ENCODE measurements at places on chromosomes 1 and 21.
A peak's percentile ranks its signal among the peaks of the same experiment; 100 is the strongest.

DNA sequence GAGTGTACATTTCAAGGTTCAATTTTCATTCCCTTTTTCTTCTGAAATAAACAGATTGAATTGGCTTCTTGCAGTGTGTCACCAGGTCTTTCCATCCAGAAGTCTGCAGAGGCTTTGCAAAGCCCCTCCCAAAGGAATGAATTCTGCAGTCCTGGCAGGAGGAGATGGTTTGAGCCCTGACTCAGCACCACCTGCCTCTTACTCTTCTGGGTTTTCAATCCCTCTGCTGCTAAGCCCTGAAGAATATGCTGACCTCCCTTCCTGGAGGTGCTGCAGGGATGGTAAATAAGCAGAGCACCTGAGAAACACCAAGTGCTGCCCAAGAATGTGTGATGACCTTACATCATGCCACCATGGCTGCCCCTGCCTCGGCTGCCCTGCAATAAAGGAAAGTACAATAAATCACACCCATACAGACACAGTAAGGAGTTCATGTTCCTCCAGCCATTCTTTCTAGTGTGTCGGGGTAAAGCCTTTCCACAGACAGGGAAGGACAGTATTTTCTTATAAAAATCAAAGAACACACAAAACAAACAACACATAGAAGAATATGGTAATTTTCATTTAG, 209.2 kb downstream of the ZNF326 start:
- DNase-seq = no peak
- no peaks in the 10 kb centered on the region for H3K4me1 ChIP-seq
- no peak overlapping the region for H3K27ac ChIP-seq

- no peaks in the 10 kb centered on the region for H3K4me1 ChIP-seq
- DNase-seq = no peak
- H3K27ac ChIP-seq = no peak overlapping the region
- peaks cover 4% of the 10 kb centered on the region for H3K36me3 ChIP-seq
- H3K27me3 ChIP-seq = no peaks in the 10 kb centered on the region
These were observed 44.8 kb downstream of the SLC45A1 start for GRCh38 chr1:8362701-8363101.

GRCh38 chr1:236808005-236808404, 12.9 kb downstream of the MTR start:
- DNase-seq = no peak
- H3K36me3 ChIP-seq = peaks cover 5% of the 10 kb centered on the region
- H3K4me1 ChIP-seq = no peaks in the 10 kb centered on the region
- no peaks in the 10 kb centered on the region for H3K27me3 ChIP-seq
- H3K27ac ChIP-seq = no peak overlapping the region

DNA sequence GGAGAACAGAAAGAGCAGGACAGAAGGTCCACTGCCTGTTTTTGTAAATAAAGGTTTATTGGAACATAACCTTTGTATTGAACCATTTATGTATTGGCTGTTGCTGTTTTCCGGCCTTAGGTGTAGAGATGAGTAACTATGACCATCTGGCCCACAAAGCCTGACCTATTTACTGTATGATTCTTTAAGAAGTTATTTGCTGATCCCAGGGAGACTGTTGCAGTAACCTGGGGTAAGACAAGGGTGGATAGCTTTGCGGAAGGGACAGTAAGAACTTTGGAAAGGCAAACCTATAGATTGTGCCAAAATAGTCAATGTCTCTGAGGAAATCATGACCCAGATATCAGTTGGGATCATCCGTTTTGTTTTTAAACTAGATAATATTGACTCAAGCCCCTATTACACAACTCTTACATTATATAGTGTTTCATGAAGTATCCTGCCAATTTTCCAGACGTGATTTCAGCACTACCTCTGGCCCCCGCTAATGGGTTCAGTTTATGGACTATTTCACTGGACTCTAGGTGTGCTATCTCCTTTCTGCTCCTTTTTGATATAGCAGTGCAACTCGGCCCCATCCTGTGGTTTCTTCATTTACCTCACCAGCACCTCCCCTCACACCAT, 20.8 kb upstream of the TLCD4 start:
- H3K27ac ChIP-seq = no peak overlapping the region
- H3K4me3 ChIP-seq = no peak overlapping the region

DNA sequence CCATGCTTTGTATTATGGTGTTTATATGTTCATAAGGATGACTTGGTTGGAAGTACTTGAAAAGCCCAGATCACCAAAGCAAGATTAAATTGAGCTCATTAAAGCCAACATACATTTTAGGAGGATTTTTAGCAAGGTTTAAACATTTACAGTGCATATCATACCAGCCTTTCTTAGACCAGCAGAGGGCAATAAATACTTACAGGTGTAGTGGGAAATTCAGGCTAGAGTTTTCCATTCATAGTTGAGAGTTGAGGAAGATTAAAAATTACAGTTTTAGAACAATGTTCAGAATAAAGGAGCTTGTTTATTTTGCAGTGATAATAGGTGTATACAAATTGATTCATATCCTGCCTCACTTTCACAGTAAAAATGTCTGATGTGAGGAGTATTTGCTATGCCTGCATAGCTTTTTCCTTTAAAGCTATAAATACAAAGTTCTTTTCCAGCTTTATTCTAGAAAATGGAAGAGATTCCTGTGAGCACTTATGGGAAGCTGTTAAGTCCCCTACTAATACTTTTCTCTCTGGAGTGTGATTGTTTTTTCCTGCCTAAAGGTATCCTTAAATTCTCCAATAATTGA, 35.3 kb downstream of the DTL start:
- no peak overlapping the region for H3K4me3 ChIP-seq
- H3K27me3 ChIP-seq = no peaks in the 10 kb centered on the region
- H3K36me3 ChIP-seq = peaks cover 7% of the 10 kb centered on the region

GRCh38 chr1:24341260-24341659, 22.1 kb downstream of the GRHL3 start:
- peaks cover 20% of the 10 kb centered on the region for H3K27me3 ChIP-seq
- no peaks in the 10 kb centered on the region for H3K4me1 ChIP-seq
- no peak overlapping the region for H3K4me3 ChIP-seq
- no peak for DNase-seq
- H3K36me3 ChIP-seq = no peaks in the 10 kb centered on the region
- H3K27ac ChIP-seq = no peak overlapping the region

- no peaks in the 10 kb centered on the region for H3K27me3 ChIP-seq
- DNase-seq = no peak
- H3K4me3 ChIP-seq = no peak overlapping the region
- H3K27ac ChIP-seq = no peak overlapping the region
These were observed 20.7 kb downstream of the LRRC8D start for GRCh38 chr1:89841507-89841906.

- H3K27ac ChIP-seq = no peak within 1 kb of the TSS
- no peak for DNase-seq
- H3K27me3 ChIP-seq = peaks cover 33% of the 10 kb centered on the region
- H3K36me3 ChIP-seq = no peaks in the 10 kb centered on the region
These were observed at the start of gene HUNK for GRCh38 chr21:31872452-31873274. Gene HUNK (plus strand): TSS chr21:31873020. CDS start chr21:31873675, 655 bp downstream.

DNA sequence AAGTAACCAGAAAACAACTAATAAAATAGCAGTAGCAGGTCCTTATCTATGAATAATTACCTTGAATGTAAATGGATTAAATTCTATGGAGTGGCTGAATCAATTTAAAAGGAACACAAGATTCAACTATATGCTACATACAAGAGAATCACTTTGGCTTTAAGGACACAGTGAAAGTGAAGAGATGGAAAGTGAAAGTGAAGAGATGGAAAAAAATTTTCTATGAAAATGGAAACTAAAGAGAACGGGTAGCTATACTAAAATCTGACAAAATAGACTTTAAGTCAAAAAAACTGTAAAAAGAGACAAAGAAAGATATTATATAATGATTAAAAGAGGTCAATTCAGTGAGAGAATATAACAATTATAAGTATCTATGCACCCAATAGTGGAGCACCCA, 54.7 kb downstream of the C1orf185 start:
- no peaks in the 10 kb centered on the region for H3K27me3 ChIP-seq
- no peak overlapping the region for H3K4me3 ChIP-seq
- DNase-seq = no peak
- no peaks in the 10 kb centered on the region for H3K36me3 ChIP-seq
- no peaks in the 10 kb centered on the region for H3K4me1 ChIP-seq
- no peak overlapping the region for H3K27ac ChIP-seq

GRCh38 chr1:219480011-219480410, 132.9 kb downstream of the ZC3H11B start:
- H3K27me3 ChIP-seq = peaks cover 3% of the 10 kb centered on the region
- no peak for DNase-seq
- no peaks in the 10 kb centered on the region for H3K4me1 ChIP-seq
- H3K4me3 ChIP-seq = no peak overlapping the region

DNA sequence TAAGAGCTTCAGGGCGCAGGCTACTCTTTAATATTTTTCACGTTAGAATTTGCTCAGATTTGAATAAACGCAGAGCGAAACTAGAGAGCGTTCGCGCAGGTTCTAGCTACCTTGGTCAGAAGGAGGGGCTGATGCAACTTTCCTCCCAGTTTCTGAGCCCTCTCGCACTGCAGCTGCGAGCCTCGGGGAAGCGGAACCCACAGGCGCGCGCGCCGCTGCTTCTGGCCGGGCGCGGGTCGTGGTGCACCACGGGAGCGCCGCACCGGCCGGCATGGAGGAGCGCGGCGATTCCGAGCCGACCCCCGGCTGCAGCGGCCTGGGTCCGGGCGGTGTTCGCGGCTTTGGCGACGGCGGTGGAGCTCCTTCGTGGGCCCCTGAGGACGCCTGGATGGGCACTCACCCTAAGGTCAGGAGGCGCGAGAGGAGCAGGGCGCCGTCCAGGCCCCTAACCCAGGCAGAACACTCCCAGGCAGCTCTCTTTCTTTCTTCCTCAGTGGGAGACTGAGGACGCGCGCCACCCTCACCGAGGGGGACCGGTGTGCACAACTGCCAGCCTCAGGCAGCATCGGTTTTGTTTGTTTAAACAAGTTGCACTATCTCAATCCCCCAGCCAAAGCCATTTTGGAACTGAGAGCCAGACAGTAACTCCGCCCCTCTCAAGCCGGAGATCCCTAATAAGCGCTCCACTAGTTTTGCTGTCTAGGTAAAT, at the start of gene TSEN15:
TSEN15 (plus strand) TSS at position 246 of the 709 bp plus-strand sequence; CDS start at position 272, 26 bp downstream.
- H3K36me3 ChIP-seq = no peaks in the 10 kb centered on the region
- H3K27ac ChIP-seq = peak within 1 kb of the TSS; percentile 86
- H3K27me3 ChIP-seq = no peaks in the 10 kb centered on the region
- peaks cover 25% of the 10 kb centered on the region for H3K4me1 ChIP-seq
- peak; percentile 61 for DNase-seq

DNA sequence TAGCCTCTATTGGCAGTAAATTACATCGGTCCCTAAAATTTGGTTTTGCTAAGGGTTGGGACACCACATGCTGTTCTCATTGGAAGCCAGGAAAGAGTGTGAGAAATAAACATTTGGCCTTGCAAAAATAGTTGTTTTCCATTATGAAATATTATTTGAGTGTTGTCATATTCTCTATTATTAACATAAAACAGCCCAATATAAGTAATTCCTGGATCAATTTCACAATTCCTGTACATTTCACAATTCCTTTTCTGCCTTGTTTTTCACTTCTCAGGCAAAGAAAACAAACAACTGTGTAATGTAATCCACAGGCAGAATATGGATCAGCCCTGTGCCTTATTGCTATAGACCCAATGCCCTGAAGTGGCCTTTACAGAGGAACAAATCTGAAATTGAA, 40.5 kb downstream of the C1orf87 start:
- H3K27me3 ChIP-seq = peaks cover 11% of the 10 kb centered on the region
- no peak overlapping the region for H3K4me3 ChIP-seq
- no peak overlapping the region for H3K27ac ChIP-seq

GRCh38 chr1:241422470-241422869, 65.5 kb upstream of the RGS7 start:
- H3K27ac ChIP-seq = no peak overlapping the region
- no peaks in the 10 kb centered on the region for H3K36me3 ChIP-seq
- no peaks in the 10 kb centered on the region for H3K27me3 ChIP-seq
- H3K4me1 ChIP-seq = no peaks in the 10 kb centered on the region
- H3K4me3 ChIP-seq = no peak overlapping the region

- peaks cover under 1% of the 10 kb centered on the region for H3K4me1 ChIP-seq
- H3K4me3 ChIP-seq = no peak overlapping the region
- H3K27me3 ChIP-seq = no peaks in the 10 kb centered on the region
- no peak for DNase-seq
These were observed 15.6 kb upstream of the CDCP2 start for GRCh38 chr1:54168206-54168965.

- no peaks in the 10 kb centered on the region for H3K27me3 ChIP-seq
- no peak overlapping the region for H3K4me3 ChIP-seq
- no peaks in the 10 kb centered on the region for H3K36me3 ChIP-seq
- no peak overlapping the region for H3K27ac ChIP-seq
- DNase-seq = no peak
- no peaks in the 10 kb centered on the region for H3K4me1 ChIP-seq
These were observed 10.4 kb downstream of the DNAJC6 start for GRCh38 chr1:65319754-65320153.

DNA sequence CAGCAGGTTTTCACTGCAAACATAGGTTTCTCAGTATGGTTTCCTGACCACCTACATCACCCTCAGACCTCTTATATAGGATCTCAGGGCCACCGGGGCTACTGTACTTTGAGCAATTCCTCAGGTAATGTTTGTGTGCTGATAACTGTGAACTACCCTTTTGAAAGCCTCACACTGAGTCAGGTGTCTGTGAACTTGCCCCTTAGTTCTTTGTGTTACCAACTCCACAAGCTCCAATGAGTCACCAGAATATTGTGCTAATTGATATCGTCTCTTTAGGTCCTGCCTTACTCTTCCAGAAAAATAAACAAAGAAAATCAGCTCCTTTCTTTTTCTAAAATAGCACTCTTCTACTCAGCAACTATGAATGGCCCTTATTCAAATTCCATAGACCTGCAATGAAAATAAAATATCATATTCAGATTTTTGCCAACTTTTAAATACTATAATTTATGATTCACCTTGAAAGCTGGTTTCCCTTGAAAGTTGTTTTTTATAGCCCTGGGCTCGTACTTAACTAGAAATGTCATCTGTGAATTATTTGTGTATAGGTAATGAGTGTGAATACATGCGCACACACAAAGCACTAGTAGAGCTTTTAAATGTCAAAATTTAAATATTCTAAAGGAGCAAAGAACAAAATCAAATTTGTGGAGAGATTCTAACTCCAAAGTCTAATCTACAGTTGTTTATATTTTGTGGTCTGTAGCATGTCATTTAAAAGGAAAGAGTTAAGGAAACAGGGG, 88.1 kb upstream of the WARS2 start:
- no peaks in the 10 kb centered on the region for H3K36me3 ChIP-seq
- H3K4me1 ChIP-seq = no peaks in the 10 kb centered on the region
- H3K4me3 ChIP-seq = no peak overlapping the region
- DNase-seq = no peak
- no peak overlapping the region for H3K27ac ChIP-seq

- H3K4me3 ChIP-seq = no peak overlapping the region
- H3K27me3 ChIP-seq = no peaks in the 10 kb centered on the region
- no peaks in the 10 kb centered on the region for H3K36me3 ChIP-seq
- DNase-seq = no peak
- H3K4me1 ChIP-seq = no peaks in the 10 kb centered on the region
These were observed 71.6 kb upstream of the GREM2 start for GRCh38 chr1:240683576-240683975.

- H3K36me3 ChIP-seq = no peaks in the 10 kb centered on the region
- H3K27ac ChIP-seq = no peak overlapping the region
- H3K4me3 ChIP-seq = no peak overlapping the region
- no peak for DNase-seq
- no peaks in the 10 kb centered on the region for H3K4me1 ChIP-seq
These were observed 88.7 kb downstream of the C1orf94 start for GRCh38 chr1:34265396-34265795.

- H3K27me3 ChIP-seq = no peaks in the 10 kb centered on the region
- no peak for DNase-seq
- H3K27ac ChIP-seq = no peak overlapping the region
These were observed 17.4 kb downstream of the MIGA1 start for GRCh38 chr1:77796695-77797405.
